Keratinocyte (primary cell): ENCODE measurements at places on chromosomes 6 and 20. TPM values are rescaled to one million over a fixed set of nuclear protein-coding genes. Genes with fewer than 3 reads are reported as not detected.

GRCh38 chr20:6739406-6739805, 28.1 kb upstream of the BMP2 start:
- no peak for DNase-seq

GRCh38 chr20:7841291-7841970, 98.8 kb downstream of the HAO1 start:
- no peak for DNase-seq

- no peak for DNase-seq
Observed at GRCh38 chr6:14817074-14817473, 428.8 kb upstream of the JARID2 start.

Gene HLA-C
- 329 to 536 TPM (median 330 TPM) in 3 replicates for polyA plus RNA-seq

DNA sequence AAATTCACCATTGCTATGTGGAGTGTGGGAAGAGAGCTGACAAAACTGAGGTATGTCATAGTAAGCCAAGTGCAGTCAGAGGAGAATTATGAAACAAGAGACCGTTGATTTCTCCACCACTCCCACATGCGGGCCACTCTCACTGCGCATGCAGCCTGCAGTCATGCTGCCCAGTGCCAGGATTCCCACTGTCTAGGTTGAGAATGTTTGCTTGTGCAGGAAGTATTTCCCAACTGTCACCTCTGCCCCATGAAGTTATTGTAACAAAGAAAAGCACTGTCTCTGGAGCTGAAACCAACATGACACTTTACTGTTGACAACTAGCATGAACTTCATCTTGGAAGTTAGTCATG, 18.7 kb upstream of the SFT2D1 start:
- DNase-seq = no peak

DNA sequence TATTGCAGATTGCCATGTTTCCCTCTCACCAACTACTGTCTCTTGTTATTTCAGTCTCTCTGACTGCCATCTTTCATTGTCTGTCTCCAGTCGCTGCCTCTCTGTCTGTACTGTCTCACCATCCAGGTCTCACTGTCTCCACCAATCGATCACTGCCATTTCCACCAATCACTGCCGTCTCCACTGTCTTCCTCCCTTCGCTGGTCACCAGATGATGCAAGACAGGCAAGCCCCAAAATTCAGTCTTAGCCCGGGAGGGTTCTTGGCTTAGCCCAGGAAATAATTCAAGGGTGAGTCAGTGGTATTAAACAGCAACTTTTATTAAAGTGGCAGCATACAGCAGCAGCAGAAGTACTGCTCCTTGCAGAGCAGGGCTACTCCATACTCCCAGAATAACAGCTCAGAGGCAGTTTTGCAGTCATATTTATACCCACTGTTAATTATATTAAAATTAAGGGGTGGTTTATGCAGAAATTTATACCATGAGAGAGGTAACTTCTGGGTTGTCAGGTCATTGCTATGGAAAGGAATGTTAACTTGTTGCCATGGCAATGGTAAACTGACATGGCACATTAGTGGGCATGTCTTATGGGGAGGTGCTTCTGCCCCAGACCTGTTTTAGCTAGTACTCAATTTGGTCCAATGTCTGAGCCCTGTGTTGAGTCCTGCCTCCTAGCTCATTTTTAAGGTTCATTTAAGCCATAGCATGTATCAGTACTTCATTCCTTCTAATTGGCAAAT, 23.0 kb upstream of the ECHDC1 start:
- peak; percentile 97 for DNase-seq

Gene RNF146
- polyA plus RNA-seq = 20.0 to 36.6 TPM (median 30.9 TPM) in 3 replicates

- DNase-seq = no peak
Observed at GRCh38 chr6:167787896-167788562, 38.7 kb upstream of the AFDN start.

Gene PRL
- polyA plus RNA-seq = not detected in 3 replicates

- DNase-seq = peak; percentile 7
Observed at GRCh38 chr20:14992153-14992552, 654.7 kb upstream of the FLRT3 start.

Gene POM121L2
- polyA plus RNA-seq = 0.01 TPM in 1 of 3 replicates, not detected in the others

GRCh38 chr6:4981761-4982160, 22.1 kb downstream of the RPP40 start:
- no peak for DNase-seq

DNA sequence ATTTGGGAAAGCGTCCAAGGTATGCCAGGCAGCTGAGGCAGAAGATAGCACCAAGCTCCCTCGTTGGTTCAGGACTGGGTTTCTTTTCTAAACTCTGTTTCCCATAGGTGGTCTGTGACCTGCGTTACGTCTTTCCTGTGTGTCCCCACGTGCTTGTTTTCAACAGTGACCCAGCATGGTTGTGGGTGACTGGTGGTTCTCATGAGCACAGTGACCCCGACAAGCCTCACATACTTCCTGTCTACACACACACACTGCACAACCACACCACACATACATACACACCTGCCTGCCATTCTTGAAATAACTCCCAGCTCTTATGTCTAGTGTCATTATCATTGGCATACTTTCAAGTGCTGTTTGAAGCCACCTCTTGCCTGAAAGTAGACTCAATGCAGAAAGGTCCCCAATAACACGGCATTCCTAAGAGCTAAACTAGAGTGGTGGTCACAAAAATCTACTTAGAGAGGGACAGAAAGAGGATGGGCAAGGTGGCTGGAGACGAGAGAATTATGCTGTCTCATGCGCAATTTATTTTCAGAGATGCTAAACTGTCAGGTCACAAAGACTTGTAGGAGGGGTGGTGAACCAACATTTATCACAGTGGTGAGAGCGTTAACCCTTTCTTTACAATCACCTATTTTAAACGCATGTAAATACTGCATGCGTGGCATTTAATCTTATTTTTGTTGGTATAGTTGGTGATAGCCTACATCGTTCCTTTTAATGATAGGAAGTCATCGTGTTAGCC, 66.7 kb downstream of the GCNT2 start:
- DNase-seq = no peak

DNA sequence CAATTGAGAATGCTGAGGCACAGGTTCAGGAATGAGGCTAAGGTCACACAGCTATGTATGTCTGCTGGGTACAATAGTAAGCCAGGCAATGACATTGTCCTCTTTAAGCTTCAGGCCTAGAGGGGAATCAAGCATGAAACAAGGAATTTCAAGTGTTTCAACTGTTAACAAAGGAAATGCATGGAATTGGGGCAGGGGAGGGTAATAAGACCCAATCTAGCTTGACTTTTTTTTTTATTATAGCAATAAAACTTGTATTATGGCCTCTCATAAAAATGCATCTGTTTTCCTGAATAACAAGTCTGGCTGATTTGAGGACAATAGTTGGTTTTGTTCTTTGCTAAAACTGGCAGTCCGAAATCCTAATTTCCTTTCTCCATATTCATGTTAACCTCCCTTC, 336.7 kb downstream of the CBLN4 start:
- DNase-seq = no peak

- DNase-seq = no peak
Observed at GRCh38 chr6:167408235-167408869, 83.5 kb downstream of the TTLL2 start.

GRCh38 chr6:166750108-166750793, 123.2 kb upstream of the RPS6KA2 start:
- DNase-seq = no peak

DNA sequence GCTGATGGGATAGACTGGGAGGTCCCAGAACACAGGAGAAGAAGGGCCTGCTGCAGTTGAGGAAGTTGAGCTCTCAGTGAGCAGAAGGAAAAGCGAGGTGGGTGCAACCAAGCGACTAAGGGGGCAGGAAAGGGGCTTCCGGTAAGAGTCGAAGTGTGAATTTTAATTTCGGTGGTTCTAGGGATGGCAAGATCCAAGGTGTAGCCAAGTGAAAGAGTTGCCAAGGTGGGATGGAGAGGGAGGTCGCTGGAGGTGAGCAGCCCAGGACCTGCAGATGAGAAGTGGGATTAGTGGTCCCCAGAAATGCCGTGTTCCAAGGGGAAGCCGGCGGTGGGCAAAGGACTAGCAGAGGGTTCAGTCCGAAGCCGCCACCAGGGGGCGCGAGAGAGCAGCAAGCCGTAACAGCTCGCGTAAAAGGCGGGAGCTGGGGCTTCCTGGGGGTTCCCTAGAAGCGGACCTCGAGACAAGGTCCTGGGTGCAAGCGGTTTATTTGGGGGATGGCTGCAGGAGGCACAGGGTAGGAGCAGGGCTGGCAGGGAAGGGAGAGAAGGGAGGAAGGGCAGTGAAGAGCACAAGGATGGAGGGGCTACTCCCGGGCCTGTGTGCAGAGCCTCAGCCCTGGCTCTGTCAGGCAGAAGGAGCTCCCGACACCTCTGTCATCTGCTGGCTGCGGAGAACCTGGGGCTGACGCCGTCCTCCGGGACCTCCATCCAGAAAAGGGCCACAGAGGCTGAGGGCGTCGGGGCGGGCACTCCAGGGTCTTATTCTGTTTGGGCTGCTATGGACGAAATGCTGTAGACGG, 103.6 kb downstream of the PAX1 start:
- DNase-seq = no peak

- DNase-seq = no peak
Observed at GRCh38 chr20:41047975-41048305, 19.3 kb downstream of the TOP1 start.

Gene GLP1R
- not detected in 3 replicates for polyA plus RNA-seq

DNA sequence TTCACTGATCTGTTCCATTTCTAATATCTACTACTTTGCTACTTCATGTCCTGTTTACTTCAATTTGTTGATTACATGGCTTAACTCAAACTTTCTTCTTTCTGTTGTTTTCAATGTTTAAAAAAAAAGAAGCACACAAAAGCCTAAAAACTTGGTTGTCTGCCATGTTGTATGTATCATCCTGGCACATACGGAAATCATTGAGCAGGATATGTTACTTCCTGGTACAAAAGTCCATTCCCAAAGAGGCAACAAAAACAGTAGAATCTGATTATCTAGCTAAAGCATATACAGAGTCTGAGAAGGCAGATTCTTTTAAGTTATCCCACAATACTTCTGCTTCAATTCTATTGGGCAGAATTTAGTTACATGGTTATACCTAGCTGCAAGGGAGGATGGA, 14.5 kb upstream of the COL12A1 start:
- DNase-seq = no peak

DNA sequence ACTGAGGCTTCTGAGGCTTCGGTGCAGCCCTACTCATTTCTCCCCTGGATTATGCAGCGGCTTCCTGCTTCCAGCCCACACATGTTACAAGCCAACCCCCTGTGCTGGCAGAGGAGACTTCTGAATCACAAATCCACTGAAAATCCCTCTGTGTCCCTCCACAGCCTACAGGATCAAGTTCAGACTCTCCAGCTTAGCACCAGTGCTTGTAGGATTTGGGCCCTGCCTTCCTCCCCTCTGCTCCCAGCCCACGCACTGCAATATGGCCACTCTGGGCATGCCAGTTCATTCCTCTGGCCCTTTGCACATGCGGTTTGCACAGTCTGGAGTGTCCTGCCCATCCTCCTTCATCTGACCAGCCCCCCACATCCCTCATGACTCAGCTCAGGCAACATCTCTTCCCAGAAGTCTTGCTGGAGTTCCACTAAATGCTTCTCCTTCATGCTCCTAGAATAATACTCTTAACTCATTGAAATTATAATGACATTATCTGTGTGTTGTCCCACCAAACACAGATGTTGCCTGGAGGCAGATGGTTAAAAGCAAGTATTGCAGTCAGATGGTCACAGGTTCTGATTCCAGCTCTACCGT, 15.9 kb upstream of the MDGA1 start:
- DNase-seq = no peak

- DNase-seq = no peak
Observed at GRCh38 chr6:36729161-36729524, 31.5 kb downstream of the RAB44 start.

DNA sequence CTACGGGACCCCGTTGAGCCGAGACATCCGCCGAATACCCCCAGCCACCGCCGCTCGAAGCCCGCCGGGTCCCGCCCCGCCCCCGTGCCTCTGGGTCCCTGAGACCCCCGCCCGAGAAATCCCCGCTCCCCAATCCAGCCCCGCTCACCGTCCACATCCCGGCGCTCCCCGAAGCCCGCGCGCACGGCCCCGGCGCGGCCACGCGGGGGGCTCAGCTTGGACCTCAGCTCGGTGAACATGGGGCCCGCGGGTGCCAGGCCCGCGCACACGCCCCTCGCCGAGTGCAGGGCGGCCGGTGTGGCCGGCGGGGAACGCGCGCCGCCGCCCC, 249 bp downstream of the SAMD10 start:
- no peak for DNase-seq

Gene KIAA0408
- 0.05 to 0.12 TPM in 2 of 3 replicates, not detected in the other for polyA plus RNA-seq

Gene TRAPPC3L
- 0.19 to 0.31 TPM (median 0.28 TPM) in 3 replicates for polyA plus RNA-seq

GRCh38 chr20:47809161-47809960, 24.1 kb upstream of the SULF2 start:
- peak; percentile 99 for DNase-seq

- no peak for DNase-seq
Observed at GRCh38 chr6:98487612-98488011, 346.8 kb upstream of the POU3F2 start.

Gene RCAN2
- 0.02 to 0.04 TPM in 2 of 3 replicates, not detected in the other for polyA plus RNA-seq

Gene EFCAB8
- polyA plus RNA-seq = 0.02 to 0.18 TPM (median 0.03 TPM) in 3 replicates

DNA sequence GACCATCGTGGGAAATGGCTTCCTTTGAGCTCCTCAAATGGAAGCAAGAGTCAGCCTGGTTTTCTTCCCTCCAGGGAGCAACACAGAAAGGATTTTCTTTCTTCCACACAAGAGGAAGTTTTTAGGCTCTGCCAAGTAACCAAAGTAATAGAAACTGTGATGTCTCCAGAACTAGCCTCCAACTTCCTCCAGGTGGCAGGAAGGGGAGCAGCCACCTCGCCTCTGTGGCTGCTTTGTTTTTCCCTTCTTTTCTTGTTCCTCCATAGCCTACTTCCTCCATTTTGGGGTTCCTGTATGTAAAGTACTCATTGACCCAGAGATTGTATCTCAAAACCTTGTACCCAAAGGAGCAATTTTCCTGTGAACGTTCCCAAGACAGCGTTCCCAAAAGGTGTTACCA, 32.7 kb upstream of the CCR6 start:
- DNase-seq = no peak

GRCh38 chr6:48511378-48511777, 400.4 kb upstream of the PTCHD4 start:
- DNase-seq = no peak

- peak; percentile 66 for DNase-seq
Observed at GRCh38 chr20:49345524-49345923, 67.7 kb upstream of the ZNFX1 start.

Gene HECA
- 7.7 to 12.3 TPM (median 9.2 TPM) in 3 replicates for polyA plus RNA-seq

DNA sequence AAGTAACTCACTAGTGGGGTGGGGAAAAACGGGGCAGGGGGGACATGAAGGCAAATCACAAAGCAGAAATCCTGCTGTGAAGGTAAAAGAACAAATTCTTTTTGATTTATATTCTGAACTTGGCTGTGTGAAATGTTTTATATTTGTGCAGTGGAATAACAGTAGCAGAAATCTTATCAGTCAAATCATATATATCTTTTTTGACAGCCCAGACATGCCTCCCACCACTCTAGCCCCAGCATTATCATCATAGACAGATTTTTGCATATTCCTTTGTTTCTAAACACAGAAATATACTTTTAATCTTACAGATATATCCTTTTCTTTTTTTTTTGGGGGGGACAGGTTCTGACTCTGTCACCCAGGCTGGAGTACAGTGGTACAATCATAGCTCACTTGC, 97.4 kb downstream of the PREP start:
- DNase-seq = no peak

Gene SLC2A10
- not detected in 3 replicates for polyA plus RNA-seq

Gene GTF3C6
- 14.0 to 44.1 TPM (median 40.8 TPM) in 3 replicates for polyA plus RNA-seq

GRCh38 chr6:93163146-93163545, 256.2 kb downstream of the EPHA7 start:
- no peak for DNase-seq

- no peak for DNase-seq
Observed at GRCh38 chr6:167295495-167296292, 4.6 kb downstream of the UNC93A start.
